ENCODE measurements at places on chromosomes 7 and 10. TPM values are rescaled to one million over a fixed set of nuclear protein-coding genes. Genes with fewer than 3 reads are reported as not detected.

The LIPJ gene
- not detected for total RNA-seq

The MSMB gene
- total RNA-seq, result not detected

The NAT16 gene
- not detected for total RNA-seq

The ZNF746 gene
- 52.7 TPM for total RNA-seq

The MPP7 gene
- total RNA-seq, result 11.2 TPM

The MCM10 gene
- 5.7 TPM for total RNA-seq

The OSBPL3 gene
- 15.1 TPM for total RNA-seq

The EDRF1 gene
- total RNA-seq, result 41.5 TPM

The FXYD4 gene
- not detected for total RNA-seq

The MORN4 gene
- not detected for total RNA-seq

The CNPY1 gene
- not detected for total RNA-seq

The SORBS1 gene
- 44.9 TPM for total RNA-seq

The OR6B1 gene
- not detected for total RNA-seq

GRCh38 chr7:90298145-90299038 lies 22.7 kb downstream of the FAM237B start:
- H3K4me1 ChIP-seq, result no peaks in the 10 kb centered on the region
- no peak overlapping the region for H3K4me3 ChIP-seq
- no peak overlapping the region for H3K27ac ChIP-seq

GRCh38 chr7:146115548-146115850 lies 1.1 kb upstream of the CNTNAP2 start:
- no peaks in the 10 kb centered on the region for H3K36me3 ChIP-seq
- no peaks in the 10 kb centered on the region for H3K27me3 ChIP-seq

GRCh38 chr7:150977382-150978125 lies 567 bp downstream of the KCNH2 start:
- H3K27ac ChIP-seq, result peak overlapping the region; percentile 64
- H3K4me1 ChIP-seq, result peaks cover 45% of the 10 kb centered on the region
- peak overlapping the region; percentile 49 for H3K4me3 ChIP-seq
- H3K36me3 ChIP-seq, result no peaks in the 10 kb centered on the region

- no peaks in the 10 kb centered on the region for H3K27me3 ChIP-seq
- no peaks in the 10 kb centered on the region for H3K36me3 ChIP-seq
- H3K4me3 ChIP-seq, result no peak overlapping the region
Measured at GRCh38 chr10:31864834-31865518, 63.7 kb downstream of the ARHGAP12 start.

DNA sequence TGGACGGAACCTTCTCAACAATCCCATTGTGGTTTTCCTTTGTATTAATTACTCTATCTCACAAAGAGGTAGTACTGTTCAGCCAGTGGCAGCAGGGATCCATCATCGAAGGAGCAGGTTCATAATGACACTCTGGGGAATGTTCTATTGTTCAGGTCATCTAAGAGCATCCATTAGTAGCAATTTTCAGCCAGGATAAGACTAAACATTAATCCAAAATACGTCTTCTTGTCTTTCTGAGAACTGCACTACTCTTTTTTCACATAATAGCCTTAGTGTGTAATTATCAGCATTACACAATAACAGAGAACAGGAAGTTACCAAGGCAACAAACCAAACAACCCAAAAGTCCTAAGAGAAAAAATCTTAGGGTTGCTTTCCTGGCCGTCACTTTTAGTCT lies 259.5 kb upstream of the VWC2 start:
- H3K27ac ChIP-seq, result no peak overlapping the region
- peak; percentile 39 for DNase-seq
- no peaks in the 10 kb centered on the region for H3K4me1 ChIP-seq
- H3K4me3 ChIP-seq, result no peak overlapping the region

DNA sequence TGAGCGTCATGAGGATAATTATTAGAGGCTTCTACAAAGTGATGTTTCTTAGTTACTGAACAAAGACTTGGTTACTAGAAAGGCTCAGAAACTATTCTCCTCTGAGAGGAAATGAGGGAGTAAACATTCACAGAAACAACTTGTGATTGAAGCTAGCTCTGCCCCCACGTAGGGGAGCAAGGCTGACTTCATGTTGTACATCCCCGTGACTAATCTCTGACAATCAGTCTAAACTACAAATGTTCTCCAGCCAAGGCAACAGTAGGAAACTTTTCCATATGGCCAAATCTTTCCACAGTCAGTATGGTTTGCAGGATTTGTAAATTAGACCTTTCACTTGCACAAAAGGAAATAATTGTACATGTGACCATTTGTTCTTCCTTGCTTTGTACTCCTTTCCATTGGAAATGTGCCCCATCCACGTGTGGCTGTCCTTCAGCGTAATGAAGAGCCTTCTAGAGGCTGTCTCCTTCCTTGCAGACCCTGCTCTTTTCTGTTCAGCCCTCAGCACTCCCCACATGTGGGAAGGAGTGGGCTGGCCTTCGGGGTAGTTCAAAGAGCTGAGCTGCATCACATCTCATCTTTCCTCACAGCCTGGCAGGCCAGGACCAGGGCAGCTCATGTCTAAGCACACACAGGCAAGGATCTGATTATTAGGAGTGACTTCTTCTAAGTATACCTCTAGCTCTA lies 93.5 kb downstream of the PCGF5 start:
- no peaks in the 10 kb centered on the region for H3K4me1 ChIP-seq
- H3K27ac ChIP-seq, result no peak overlapping the region
- H3K36me3 ChIP-seq, result no peaks in the 10 kb centered on the region
- no peak overlapping the region for H3K4me3 ChIP-seq

GRCh38 chr10:23294638-23295247 lies 49.9 kb downstream of the C10orf67 start:
- H3K4me3 ChIP-seq, result no peak overlapping the region
- H3K27ac ChIP-seq, result no peak overlapping the region
- no peaks in the 10 kb centered on the region for H3K27me3 ChIP-seq
- no peaks in the 10 kb centered on the region for H3K4me1 ChIP-seq
- no peak for DNase-seq

DNA sequence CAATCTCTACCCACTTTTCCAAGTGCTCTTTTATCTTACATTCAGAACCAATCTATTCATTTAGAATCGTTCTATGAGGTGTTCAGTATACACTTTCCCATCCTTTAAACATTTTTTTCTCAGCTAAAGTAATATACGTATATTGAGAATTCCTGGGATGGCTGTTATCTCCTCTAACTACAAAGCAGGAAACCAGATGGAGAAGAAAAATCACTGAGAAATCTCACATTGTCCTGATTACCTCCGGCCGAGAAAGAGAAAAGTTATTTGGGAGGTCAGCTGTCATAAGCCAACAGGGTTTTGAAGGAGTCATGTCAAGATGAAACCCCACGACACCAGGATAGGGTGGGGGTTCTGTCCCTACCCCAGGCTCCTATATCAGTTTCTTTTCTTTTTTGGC lies 99.2 kb upstream of the KDM7A start:
- H3K4me3 ChIP-seq, result no peak overlapping the region
- no peaks in the 10 kb centered on the region for H3K27me3 ChIP-seq
- peaks cover 9% of the 10 kb centered on the region for H3K4me1 ChIP-seq
- H3K27ac ChIP-seq, result no peak overlapping the region

GRCh38 chr10:78335371-78335690 lies 301.7 kb downstream of the RPS24 start:
- no peak overlapping the region for H3K4me3 ChIP-seq
- H3K4me1 ChIP-seq, result peaks cover 35% of the 10 kb centered on the region
- DNase-seq, result no peak
- H3K36me3 ChIP-seq, result no peaks in the 10 kb centered on the region

GRCh38 chr10:113517165-113517900 lies 35.5 kb upstream of the HABP2 start:
- no peak overlapping the region for H3K4me3 ChIP-seq
- no peaks in the 10 kb centered on the region for H3K27me3 ChIP-seq
- H3K4me1 ChIP-seq, result peaks cover 9% of the 10 kb centered on the region
- H3K36me3 ChIP-seq, result no peaks in the 10 kb centered on the region

GRCh38 chr10:27258838-27259812 lies 18.5 kb upstream of the ACBD5 start:
- DNase-seq, result peak; percentile 31
- peak overlapping the region; percentile 73 for H3K4me3 ChIP-seq
- no peak overlapping the region for H3K27ac ChIP-seq
- peaks cover 15% of the 10 kb centered on the region for H3K4me1 ChIP-seq

GRCh38 chr10:10798102-10798863 lies 219.4 kb upstream of the CELF2 start:
- H3K36me3 ChIP-seq, result no peaks in the 10 kb centered on the region
- H3K4me3 ChIP-seq, result peak overlapping the region; percentile 34

DNA sequence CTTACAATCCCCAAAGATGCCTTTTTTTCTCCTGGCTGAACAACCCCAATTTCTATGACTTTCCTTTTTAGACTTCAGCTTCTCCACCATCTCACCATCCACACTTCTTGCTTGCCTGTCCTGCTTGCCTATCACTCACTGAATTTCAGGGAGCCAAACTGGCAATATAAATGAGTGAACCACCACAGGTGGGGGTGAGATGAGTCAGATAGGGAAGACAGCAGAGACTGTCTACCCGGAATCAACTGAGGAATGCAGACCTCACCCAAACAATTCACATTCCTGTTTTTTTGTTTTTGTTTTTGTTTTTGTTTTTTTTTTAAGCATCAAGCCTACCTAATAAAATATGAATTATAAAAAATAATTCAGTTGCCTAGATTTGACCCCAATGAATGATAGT lies 273.8 kb downstream of the NRG3 start:
- no peaks in the 10 kb centered on the region for H3K36me3 ChIP-seq
- no peaks in the 10 kb centered on the region for H3K27me3 ChIP-seq
- no peak for DNase-seq

DNA sequence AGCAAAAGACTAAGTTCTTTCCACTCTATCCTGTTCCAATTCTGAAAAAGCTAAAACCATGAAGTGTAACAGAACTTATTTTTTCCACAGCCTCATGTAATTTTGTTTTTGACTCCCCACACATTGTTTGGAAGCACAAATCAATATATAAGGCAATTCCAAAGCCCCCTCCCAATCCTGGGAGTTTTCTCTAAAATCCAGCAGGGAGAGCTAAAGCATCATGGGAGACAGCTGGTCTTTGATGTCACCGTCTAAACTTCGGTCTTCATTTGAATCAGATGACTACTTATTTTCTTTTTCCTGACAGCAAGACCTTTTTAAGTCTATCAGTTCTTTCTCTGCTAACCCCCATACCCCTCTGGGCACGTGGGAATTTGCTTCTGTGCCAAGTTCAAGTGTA lies 33.3 kb upstream of the PON1 start:
- DNase-seq, result no peak
- no peak overlapping the region for H3K27ac ChIP-seq
- no peaks in the 10 kb centered on the region for H3K4me1 ChIP-seq
- no peak overlapping the region for H3K4me3 ChIP-seq
- H3K36me3 ChIP-seq, result no peaks in the 10 kb centered on the region
- no peaks in the 10 kb centered on the region for H3K27me3 ChIP-seq

DNA sequence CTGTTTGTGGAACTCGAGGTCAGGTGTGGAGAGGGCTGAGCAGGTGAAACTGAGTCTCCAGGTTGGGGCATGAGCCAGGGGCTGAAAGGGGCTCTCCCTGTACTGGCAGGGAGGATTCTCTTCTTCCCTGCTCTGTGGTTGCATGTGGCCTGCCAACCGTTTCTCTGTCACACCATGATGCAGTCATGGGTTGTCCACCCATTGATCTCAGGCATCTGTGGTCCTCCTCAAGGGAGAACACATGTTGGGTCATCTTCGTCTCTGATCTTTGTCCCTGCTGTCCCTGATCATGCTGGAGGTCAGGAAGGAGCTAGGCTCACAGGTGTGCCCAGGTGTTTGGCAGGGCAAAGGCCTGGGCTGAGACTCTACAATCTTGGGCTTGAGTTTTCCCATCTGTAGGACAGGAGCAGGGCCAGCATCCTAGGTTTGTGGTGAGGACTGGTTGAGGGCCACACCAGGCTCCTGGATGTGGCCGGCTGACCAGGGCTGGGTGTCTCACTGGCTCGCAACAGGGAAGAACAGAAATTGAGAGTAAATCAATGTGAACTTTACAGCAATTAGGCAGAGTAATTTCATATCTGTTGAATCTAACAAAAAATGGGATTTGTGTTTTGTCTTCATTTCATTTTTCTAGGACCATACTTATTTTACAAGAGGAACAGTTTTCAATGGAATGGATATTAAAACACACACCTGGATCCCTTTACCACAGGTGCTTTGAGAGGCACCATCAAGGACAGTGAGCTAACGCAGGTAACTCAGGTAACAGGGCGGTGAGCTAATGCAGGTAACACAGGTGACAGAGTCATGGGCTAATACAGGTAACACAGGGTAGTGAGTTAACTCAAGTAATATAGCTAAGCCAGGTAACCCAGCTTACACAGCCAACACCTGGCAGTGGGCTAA lies 58.5 kb upstream of the IGFBP3 start:
- peaks cover 9% of the 10 kb centered on the region for H3K4me1 ChIP-seq
- no peak overlapping the region for H3K27ac ChIP-seq
- H3K4me3 ChIP-seq, result no peak overlapping the region
- H3K36me3 ChIP-seq, result no peaks in the 10 kb centered on the region
- no peaks in the 10 kb centered on the region for H3K27me3 ChIP-seq
- no peak for DNase-seq

DNA sequence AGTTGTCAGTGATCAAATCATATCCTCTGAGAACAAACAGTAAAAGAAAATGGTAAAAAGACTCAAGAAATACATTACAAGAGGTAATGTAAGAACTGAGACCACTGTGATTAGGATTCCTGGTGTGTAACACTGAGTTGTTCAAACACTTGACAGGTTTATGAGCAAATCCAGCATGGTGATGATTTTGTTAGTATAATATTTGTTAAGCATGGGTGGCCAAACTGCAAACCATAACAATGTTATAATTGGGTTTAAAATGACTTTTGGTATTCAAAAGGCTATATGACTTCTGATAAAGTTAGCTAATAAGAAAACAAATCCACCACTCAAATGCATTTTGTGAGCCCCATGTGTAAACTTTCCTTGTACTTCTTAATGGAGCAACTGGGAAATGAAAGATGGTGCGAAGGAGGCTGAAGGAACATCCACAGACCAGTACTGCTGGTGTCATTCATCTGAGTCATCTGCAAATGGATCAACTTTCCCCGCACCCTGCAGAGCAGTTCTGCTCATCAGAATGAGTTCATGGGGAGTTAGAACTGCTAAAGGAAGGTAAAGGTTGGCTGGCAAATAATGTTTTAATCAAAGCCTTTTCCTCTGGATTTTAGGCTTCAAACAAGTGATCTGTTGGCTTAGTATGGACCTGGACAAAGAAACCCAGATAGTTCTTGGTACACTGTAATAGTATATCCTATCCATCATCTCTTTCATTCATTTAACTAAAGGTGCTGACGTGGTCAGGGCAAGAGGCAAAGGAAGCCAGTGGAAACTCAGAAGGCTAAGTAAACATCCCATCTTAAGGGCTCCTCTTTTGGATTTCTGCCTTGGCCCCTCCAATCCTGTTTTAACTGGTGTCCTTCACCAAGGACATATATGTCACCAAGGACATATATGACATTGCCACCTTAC lies 45.0 kb downstream of the AFAP1L2 start:
- no peak for DNase-seq
- no peaks in the 10 kb centered on the region for H3K27me3 ChIP-seq
- H3K27ac ChIP-seq, result no peak overlapping the region
- H3K36me3 ChIP-seq, result no peaks in the 10 kb centered on the region
- H3K4me3 ChIP-seq, result no peak overlapping the region

GRCh38 chr7:36736090-36736898 lies 12.0 kb upstream of the AOAH start:
- no peaks in the 10 kb centered on the region for H3K36me3 ChIP-seq
- no peaks in the 10 kb centered on the region for H3K4me1 ChIP-seq
- no peaks in the 10 kb centered on the region for H3K27me3 ChIP-seq

- H3K4me3 ChIP-seq, result no peak overlapping the region
- no peaks in the 10 kb centered on the region for H3K27me3 ChIP-seq
- no peak overlapping the region for H3K27ac ChIP-seq
- H3K4me1 ChIP-seq, result no peaks in the 10 kb centered on the region
Measured at GRCh38 chr7:28329661-28330363, 82.5 kb upstream of the CREB5 start.
